ENCODE measurements at places on chromosomes 4 and X. TPM values are rescaled to one million over a fixed set of nuclear protein-coding genes. Genes with fewer than 3 reads are reported as not detected.

Gene FMR1NB
- not detected for polyA plus RNA-seq

- DNase-seq, result no peak
Measured at GRCh38 chr4:7105276-7105675, 37.4 kb upstream of the GRPEL1 start.

- no peak for DNase-seq
Measured at GRCh38 chrX:35288657-35289056, 346.1 kb downstream of the FAM47B start.

Gene ADGRL3
- polyA plus RNA-seq, result 9.7 TPM

Gene ANOS1
- polyA plus RNA-seq, result 21.8 TPM

DNA sequence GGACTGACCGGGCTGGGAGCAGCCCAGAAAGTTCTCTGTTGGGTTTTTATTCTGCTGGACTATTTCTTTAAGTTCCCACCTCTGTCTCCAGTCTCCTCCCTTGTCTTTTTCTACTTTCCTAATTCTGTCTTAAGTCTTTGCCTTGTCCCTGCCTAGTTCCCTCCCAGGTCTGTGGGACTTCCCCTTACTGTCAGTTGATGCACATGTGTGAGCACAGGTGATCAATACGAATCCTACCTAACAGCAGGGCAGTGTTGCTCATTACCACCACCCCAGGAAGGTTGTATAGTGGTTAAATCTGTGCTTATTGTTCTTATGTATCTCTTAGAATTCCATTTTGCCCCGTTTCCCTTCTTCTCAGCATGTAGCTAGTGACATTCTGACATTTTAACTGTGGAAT, 62.1 kb downstream of the GALNTL6 start:
- DNase-seq, result peak; percentile 29

All from GM23338 (cell line).